NCI-H2107 (cell line): ENCODE measurements at places on chromosomes 13 and 19.

- DNase-seq, result no peak
These were observed 69.9 kb downstream of the SLITRK6 start for GRCh38 chr13:85729296-85729695.

DNA sequence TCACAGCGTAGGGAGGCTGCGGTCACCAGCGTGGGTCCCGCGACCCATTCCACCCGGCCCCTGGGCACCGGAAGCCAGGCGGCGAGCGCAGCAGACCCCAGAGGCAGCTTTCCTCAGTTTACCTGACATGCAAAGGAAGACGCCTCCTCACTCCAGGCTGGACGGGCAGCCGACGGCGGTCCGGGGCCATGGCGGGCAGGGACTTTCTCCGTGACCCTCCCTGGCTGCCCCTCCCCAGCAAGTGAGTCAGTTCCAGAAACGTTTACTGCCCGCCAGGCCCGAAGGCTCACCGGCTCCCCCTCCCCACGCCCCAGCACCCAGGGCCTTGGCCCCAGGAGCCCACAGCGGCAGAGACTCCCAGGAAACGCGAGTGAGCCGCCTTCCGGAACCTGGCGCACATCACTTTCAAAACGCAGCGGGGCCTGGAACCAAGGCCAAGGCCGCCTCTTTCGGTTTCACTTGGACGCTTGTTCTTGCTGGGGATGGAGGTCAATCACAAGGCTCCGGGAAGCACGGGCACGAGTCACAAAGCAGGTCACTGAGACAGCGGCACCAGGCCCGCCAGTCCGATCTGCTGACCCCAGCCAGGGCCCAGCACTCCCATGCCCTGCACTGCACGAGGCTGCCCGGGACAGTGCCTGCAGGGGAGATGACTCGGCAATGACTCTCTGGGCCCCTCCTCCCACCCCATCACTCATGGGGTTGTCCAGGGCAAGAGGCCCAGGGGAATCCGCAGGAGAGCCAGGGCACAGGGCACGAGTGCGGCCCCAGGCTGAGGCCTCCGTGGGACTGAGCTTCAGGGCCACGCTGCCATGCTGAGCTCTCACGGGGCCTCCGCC is 5.3 kb downstream of the SBNO2 start:
- no peak for DNase-seq

- no peak for DNase-seq
These were observed 16.7 kb downstream of the TSKS start for GRCh38 chr19:49746206-49746958.

- DNase-seq, result no peak
These were observed 106.5 kb upstream of the SGCG start for GRCh38 chr13:23074075-23074828.

DNA sequence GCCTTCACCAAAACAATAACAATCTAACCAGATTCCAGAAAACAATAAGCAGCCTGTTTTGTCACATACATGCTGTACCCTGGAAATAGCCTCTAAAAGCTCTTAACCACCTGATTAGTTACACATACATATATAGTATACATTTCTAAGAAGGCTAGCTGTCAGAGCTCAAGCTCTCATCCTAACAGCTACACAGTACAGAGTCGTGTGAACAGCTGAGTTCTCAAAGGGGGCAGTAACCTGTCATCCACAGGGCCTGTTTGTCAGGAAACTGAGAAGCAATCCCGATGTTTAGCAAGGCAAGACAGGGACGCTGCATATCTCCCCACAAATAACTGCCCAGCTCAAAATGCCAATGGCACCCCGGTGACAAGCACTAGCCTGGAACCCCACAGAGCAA is 56.9 kb downstream of the STK24 start:
- DNase-seq, result no peak

GRCh38 chr19:35427187-35427586 is 20.9 kb upstream of the FFAR2 start:
- no peak for DNase-seq

DNA sequence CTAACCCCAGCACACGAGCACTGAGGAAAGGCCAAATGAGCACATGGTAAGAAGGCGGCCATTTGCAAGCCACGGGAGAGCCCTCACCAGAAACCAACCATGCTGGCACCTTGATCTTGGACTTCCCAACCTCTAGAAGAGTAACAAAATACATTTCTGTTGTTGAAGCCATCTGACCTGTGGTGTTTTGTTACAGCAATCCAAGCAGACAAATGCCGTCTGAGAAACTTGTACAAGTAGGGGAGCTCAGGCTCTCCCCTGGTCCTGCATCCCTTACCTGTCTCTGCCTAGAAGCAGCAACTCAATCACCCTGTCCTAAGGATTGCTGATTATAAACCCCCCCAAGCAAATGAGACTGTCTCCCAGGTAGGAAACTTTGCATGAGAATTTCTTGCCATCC is 255.0 kb upstream of the MAB21L1 start:
- no peak for DNase-seq

DNA sequence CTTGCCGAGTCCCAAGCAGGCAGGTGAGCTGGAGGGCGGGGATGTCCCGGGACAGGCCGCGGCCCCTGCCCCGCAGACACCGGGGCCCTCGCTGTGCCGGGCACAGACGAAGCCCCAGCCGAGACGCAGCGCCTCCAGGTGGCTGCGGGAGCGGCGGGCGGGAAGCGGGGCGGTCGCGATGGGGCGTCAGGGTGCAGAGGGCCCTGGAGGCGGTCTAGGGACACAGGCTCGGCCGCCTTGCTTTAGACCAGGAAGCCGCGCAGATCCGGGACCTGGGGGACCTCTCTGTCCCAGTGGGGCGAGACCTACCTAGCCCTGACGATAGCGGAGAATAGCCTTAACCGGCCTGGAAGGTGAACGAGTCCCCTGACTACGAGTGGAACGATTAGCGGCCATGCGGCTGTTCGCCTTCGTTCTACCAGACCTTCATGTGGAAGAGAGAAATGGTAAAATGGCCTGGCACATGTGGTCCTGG is 4.2 kb upstream of the ZNF564 start:
- no peak for DNase-seq
